DMS53 (cell line): ENCODE measurements at places on chromosomes 1 and 21.

DNA sequence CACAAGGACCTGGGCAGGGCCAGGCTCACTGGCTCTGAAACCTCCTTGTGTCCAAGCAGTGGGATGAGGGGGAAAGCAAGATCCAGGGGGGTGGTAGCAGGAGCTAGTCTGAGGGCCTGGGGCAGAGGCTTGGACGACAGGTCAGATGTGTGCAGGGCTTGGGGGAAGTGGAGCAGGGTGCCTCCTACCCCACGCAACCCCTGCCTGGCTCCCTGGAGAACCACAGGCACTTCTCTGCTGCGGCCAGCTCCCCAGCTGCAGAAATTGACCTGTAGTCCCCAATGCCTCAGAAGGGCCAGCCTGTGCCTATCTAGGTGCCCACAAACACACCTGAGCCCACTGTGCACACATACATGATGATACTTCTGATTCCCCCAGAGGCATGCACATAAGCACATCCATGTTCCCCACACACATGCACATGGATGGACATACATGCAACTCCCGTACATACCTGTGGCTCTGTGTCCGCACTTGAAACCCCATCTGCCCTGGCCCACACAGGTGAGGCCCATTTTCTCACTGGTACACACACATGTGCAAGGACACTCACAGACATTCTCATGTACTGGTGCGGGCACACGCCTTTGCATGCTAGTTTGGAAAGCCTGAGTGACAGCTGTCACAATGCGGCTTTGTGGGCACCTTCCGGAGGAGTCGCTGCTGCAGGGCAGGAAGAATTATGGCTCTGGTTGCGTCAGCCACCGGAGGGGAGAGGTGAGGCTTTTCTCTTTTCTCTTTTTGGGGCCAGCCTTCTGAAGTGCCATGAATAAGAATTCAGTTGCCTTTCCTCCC, 247.2 kb upstream of the CSF3R start:
- DNase-seq, result no peak

- peak; percentile 31 for DNase-seq
Measured at GRCh38 chr21:17514124-17514845, 1.4 kb downstream of the CXADR start.

GRCh38 chr1:199283794-199284193, 645.0 kb downstream of the PTPRC start:
- no peak for DNase-seq

- no peak for DNase-seq
Measured at GRCh38 chr1:51378871-51379270, 48.5 kb upstream of the TTC39A start.

DNA sequence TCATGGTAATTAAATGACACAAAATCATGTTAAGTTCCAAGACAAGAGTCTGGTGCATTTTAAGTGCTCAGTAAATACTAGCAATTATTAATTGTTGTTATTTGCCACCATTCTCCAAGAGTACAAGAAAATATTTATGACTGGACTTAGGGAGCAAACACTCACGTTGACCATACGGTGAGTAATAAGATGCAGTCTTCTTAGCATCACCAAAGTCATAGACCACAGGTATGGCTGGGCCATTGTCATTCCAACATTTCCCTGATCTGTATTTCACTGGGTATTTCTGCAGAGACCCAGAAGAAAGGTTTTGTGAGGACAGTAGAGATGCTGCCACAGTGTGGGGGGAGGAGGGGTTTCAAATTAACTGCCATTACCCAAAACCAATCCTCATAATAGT, 4.7 kb downstream of the ITLN2 start:
- peak; percentile 54 for DNase-seq
